ENCODE measurements at places on chromosomes 16 and 17.

- DNase-seq, result no peak
Measured at GRCh38 chr17:2191227-2191626, 112.4 kb downstream of the SMG6 start.

DNA sequence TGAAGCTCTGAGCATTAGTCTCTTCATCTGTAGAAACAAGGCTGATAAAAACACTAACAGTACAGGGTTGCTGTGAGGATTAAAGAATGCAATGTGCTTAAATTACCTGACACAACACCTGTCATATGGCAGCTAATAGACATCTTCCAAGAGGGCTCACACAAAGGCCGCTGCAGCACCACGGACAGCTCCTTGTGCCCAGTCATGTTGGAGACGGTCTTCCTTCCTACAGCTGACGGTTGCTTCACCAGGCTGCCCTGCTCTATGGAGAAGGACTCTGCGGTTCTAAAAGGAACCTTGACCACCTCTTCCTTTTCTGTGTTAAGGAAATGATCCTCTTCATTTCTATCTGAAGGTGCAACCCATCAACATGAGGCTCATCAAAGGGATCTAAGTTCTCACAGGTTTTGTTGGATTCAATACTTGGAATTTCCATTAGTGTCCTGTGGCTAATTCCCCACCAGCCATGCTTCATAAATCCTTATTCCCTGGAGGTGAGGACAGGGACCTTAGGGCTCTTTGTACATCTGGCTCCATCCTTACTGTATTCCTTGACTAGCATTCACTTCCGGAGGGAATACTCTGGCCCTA is 138.9 kb upstream of the CES5A start:
- DNase-seq, result peak; percentile 65

DNA sequence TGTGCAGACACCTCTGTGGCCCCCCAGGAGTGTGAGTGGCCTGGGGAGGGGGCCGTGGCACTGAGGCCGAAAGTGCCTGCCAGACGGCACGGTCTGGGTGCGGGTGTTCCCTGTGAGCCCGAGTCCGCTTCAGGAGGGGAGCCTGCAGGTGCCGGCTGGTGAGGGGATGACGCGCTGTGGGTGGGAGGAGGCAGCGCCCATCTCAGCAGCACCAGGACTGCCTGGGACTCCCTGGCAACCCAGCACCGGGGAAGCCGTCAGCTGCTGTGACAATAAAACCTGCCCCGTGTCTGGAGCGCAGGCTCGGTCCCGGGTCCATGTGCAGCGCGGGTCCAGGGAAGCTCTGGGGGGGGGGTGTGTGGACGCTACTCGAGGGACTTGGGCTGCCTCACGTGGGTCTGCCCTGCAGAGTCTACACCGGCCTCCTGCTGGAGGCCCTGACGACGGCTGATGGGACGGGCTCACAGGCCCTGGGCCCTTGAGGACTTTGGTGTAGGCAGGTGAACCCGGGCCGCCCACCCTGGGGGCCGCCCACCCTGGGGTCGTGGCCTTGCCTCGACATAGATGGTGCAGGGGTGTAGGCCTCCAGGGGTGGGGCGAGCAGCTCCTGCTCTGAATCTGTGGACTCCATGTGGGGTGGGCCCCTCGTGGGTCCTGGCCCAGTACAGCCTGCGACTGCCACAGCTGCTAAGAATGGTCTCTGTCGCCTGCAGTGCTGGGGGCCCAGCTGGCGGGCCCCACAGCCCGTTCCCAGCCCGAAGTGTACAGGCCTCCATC is 5.9 kb upstream of the RAB40C start:
- DNase-seq, result no peak

DNA sequence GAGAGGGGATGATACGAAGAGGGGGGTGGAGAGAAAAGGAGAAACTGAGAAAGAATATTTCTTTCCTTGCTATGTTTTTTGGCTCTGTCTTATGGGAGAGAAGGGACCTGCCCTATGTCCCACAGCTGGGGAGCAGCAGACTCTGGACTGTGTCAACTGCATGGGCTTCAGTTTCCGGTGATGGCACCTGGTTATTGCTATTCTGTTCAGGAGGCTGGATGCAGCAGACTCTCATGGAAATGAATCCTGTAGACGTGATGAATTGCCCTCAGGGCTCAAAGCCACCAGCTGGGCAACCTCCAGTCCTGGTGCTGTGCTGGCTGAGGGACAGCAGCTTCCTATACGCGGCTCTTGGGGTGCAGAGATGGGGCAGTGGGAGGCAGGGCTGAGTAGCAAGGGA is 121.2 kb downstream of the HAPSTR1 start:
- no peak for DNase-seq

DNA sequence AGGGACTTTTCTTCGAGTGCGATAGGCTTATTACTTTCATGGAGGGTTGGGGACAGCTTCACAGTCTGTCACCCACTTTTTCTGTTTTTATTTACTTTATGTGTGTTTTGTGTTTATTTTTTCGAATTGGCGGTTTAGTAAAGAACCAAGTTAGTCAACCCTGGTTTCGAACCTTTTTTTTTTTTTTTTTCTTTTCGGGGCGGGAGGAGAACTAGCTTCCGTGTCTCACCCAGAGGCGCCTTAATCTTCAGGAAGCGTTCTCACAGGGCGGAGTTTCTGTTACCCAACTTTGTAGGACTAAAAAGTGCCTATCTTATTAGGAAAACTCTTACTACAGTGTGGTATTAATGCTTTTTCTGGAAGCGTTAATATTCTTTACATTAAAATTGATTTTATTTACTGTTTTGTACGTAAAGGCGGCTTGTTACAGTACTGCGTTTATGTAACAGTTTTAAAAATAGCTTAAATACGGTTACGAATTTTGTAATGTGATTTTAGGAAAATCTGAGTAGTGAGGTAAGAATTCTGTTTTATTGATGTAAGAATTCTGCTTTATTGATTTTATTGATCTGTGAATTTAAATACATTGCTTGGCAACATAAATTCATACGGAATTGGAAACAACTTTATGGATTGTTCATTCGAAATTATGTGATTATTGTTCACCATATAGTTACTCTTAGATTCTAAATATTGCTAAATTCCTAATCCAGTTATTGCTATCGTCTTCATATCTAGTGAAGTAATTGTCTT is 885 bp downstream of the ZNF207 start:
- peak; percentile 64 for DNase-seq

DNA sequence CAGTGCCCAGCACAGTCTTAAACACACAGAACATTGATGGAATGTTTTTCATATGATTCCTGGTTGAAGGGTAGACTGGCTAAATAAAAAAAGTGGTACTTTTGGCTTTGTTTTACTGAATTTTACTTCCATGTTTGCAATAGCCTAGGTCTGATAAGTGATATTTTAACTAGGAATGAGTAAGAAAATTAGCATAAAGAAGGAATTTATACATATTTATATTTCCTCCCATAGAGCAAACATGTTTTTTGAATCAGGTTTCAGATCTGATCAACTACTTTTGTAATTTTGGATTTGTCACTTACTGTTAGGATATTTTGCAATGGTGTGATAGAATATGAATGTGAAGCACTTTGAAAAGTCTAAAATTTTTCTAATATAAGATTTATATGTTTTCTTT is 7.2 kb downstream of the NF1 start:
- DNase-seq, result no peak

GRCh38 chr16:2782583-2783351 is 4.6 kb downstream of the PRSS33 start:
- peak; percentile 13 for DNase-seq

DNA sequence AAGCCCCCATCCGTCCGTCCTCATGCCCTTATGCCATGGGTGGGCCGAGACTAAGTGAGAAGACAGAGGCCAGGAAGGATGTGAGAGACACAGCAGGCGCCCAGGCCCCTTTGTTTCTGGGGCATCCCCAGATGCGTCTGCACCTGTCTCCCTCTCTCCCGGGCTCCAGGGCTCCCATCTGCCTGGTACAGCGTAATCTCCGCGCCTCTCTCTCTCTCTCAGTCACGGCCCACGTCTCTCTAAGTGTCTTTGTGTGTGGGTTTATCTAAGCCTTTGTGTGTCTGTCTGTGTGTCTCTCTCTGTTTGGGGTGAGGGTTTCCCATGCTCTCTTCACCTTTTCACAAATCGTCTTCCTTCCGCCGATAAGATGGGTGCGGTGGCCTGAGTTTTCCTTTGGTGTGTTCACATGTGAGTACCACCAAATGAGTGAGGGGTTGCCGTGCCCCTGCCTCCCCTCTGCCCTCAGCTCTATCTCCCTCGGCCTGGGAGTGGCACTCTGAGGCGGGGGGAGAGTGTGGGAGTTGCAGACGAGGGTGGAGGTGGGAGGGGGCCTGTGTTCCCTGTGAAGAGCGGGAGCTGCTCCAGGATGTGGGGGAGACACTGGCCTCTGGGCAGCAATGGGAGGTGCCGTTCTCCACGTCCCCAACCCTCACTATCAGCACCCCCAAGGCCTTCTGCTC is 25.8 kb upstream of the ABCC3 start:
- DNase-seq, result no peak

GRCh38 chr17:35242158-35242804 is 591 bp upstream of the SLFN5 start:
- DNase-seq, result peak; percentile 59

DNA sequence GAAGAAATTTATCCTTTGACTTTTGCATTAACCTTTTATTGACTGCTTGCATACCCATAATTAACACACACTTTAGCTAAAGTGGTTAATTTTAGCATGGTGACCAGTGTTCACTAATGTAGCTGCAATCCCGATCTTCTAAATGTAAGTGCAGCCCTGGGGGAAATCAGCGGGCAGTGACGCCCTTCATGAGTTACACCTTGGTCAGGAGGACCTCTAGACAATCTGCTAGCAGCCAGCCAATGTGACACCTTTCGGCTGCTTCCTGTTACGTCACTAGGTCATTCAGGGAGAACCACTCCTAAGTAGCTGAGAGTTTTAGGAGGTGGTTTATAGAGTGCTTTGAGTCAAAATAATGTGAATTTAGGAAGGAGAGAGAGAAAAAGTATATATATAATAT is 180.5 kb downstream of the IRX3 start:
- DNase-seq, result no peak

DNA sequence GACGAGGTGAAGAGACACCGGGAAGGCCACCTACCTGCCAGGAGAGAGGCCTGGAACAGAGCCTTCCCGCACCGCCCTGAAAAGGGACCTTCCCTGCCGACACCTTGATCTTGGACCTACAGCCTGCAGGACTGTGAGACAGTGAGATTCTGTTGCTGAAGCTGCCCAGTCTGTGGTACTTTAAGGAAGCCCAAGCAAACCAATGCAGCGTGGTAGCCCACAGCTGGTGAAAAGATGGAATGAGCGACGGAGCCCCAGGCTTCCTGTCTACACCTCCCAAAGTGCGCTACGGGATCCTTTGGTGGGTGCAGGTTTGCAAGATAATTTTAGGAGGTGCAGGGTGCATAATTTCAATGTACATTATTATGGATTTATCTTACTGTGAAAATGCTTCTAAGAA is 33.9 kb downstream of the TNFRSF13B start:
- no peak for DNase-seq

DNA sequence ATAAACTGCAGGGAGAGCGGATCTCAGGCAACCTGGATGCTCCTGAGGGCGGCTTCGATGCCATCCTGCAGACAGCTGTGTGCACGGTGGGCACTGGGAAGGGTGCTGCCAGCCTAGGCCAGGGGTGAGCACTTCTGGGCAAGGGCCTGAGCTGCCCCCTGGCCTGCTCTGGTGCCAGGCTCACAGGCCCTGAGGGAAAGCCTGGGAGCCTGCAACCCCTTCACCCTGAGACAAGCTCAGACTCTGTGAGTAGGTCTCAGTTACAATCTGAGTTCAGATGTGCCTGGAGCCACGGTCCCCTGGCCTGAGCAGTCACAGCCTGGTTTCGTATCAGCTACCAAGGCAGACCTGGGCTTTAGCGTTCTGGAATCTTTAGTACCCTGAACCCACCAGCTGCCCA is 8.1 kb downstream of the ITGB4 start:
- DNase-seq, result no peak

DNA sequence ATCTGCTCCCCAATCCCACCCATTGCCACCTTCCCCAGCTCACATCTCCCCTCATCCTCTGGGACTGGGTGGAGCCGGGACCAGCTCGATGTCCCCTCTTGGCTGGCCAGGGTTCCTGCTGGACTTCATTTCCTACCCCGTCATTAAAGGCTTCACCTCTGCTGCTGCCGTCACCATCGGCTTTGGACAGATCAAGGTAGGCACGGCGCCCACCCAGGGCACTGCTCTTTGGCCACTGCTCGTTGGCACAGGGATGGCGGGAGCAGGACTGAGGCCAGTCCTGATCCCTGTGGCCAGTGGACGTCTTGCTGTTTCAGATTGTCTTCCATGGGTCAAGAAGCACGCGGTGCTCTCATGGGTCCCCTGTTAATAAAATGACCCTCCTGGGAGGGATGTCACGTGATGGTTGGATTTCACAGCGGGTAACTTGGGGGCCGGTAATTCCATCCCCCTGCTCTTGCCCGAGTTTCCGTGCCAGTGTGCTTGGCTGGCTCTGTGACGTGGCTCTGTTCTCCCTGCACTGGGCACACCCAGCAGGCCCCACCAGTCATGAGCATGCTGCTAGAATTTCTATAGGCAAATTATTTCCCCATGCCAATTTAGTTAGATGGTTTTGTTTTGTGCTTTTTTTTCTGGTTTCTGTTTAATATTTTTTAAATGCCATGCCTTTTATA is 3.1 kb downstream of the SLC26A11 start:
- no peak for DNase-seq

- DNase-seq, result no peak
Measured at GRCh38 chr17:61072648-61073047, 327.0 kb upstream of the TBX2 start.

- DNase-seq, result no peak
Measured at GRCh38 chr16:15932939-15933338, 16.5 kb upstream of the ABCC1 start.

- DNase-seq, result peak; percentile 97
Measured at GRCh38 chr17:75785016-75785890, 647 bp downstream of the UNK start.

GRCh38 chr17:75269844-75270217 is 1.2 kb downstream of the MIF4GD start:
- no peak for DNase-seq

- DNase-seq, result no peak
Measured at GRCh38 chr17:69417545-69418483, 3.3 kb downstream of the MAP2K6 start.

GRCh38 chr16:56436258-56436657 is 10.9 kb upstream of the AMFR start:
- DNase-seq, result no peak

DNA sequence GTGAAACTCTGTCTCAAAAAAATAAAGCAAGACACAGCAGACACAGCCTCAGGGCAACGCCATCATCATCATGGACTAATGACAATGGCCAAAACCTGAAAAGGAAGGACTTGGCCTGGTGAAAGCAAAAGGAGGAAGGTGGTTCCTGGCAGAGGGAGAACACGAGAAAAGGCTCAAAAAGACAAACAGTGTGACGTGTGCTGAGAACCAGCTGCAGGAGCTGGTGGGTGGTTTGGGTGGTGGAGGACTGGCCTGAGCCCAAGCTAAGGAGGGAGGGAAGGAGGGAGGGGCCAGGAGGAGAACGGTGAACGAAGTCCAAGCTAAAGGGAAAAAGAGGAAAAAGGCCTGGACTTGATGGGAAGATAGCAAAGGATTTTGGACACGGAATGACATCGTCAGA is 85.1 kb downstream of the SLC39A11 start:
- DNase-seq, result no peak

DNA sequence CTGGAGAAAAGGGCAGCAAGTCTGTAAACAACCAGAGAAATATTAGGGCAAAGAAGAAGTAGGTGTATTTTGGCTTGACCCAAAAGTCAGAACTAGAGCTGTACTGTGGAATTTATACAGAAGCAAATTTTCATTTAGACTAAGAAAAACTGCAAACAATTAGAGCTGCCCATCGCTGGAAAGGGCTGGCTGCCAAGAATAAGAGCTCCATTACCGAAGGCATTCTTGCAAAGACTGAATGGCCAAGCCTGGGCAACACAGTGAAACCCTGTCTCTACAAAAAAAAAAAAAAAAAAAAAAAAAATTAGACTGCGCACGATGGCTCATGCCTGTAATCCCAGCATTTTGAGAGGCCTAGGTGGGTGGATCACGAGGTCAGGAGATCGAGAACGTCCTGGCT is 53.9 kb upstream of the TMC5 start:
- DNase-seq, result no peak
